ENCODE measurements at places on chromosomes 5 and 9. TPM values are rescaled to one million over a fixed set of nuclear protein-coding genes. Genes with fewer than 3 reads are reported as not detected.

GRCh38 chr5:170273968-170274710 is 23.4 kb downstream of the LCP2 start:
- H3K27ac ChIP-seq, result no peak overlapping the region
- no peaks in the 10 kb centered on the region for H3K36me3 ChIP-seq
- H3K27me3 ChIP-seq, result peaks cover 43% of the 10 kb centered on the region
- no peak overlapping the region for H3K4me3 ChIP-seq
- H3K4me1 ChIP-seq, result no peaks in the 10 kb centered on the region

Gene AK6
- total RNA-seq, result 34.0 TPM

Gene FCN2
- total RNA-seq, result not detected

DNA sequence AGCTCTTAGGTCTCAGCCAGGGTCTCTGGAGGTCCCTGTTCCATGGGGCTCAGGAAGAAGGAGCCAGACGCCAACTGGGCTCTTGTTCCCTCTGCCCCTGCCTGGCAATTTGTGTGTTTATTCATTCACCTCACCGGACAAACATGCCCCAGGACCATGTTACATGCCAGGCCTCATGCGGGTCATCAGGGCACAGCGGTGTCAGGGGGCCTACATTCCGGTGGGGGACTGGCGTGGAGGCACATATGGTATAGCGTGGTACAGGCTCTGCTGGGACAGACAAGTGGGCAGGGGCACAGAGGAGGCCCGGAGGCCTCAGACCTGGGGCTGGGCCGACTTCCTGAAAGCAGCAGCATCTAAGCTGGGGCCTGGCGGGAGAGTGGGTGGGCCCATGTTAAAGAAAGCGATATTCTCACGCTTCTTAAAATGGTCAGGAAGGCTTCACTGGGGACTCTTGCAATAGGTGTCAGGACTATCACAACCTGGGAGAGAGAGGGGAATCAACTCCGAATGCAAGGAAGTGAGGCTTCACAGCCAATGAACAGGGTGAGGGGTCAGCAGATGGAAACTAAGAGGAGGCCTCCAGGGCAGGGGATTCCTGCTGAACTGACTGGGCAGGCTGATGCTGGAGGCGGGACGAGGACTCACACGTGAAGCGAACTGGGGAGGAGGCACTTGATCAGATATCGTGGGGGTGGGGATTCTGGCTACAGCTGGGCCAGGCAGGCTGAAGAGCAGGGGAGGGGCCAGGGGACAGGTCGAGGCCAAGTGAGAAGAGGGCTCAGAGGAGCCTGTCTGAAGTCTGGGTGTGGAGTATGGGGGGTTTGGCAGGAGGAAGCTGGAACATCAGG is 41.9 kb downstream of the NCS1 start:
- peaks cover 15% of the 10 kb centered on the region for H3K4me1 ChIP-seq
- no peaks in the 10 kb centered on the region for H3K27me3 ChIP-seq
- H3K27ac ChIP-seq, result peak overlapping the region; percentile 21
- H3K36me3 ChIP-seq, result peaks cover 1% of the 10 kb centered on the region

Gene SLIT3
- 18.8 TPM for total RNA-seq

- no peaks in the 10 kb centered on the region for H3K4me1 ChIP-seq
- no peak overlapping the region for H3K27ac ChIP-seq
- DNase-seq, result no peak
- no peaks in the 10 kb centered on the region for H3K27me3 ChIP-seq
- no peak overlapping the region for H3K4me3 ChIP-seq
- H3K36me3 ChIP-seq, result peaks cover 3% of the 10 kb centered on the region
These were observed 275.3 kb downstream of the TLE4 start for GRCh38 chr9:79847074-79847473.

GRCh38 chr9:112629671-112630485 is 88.0 kb downstream of the INIP start:
- H3K27ac ChIP-seq, result peak overlapping the region; percentile 40
- DNase-seq, result no peak
- H3K27me3 ChIP-seq, result no peaks in the 10 kb centered on the region
- no peak overlapping the region for H3K4me3 ChIP-seq

DNA sequence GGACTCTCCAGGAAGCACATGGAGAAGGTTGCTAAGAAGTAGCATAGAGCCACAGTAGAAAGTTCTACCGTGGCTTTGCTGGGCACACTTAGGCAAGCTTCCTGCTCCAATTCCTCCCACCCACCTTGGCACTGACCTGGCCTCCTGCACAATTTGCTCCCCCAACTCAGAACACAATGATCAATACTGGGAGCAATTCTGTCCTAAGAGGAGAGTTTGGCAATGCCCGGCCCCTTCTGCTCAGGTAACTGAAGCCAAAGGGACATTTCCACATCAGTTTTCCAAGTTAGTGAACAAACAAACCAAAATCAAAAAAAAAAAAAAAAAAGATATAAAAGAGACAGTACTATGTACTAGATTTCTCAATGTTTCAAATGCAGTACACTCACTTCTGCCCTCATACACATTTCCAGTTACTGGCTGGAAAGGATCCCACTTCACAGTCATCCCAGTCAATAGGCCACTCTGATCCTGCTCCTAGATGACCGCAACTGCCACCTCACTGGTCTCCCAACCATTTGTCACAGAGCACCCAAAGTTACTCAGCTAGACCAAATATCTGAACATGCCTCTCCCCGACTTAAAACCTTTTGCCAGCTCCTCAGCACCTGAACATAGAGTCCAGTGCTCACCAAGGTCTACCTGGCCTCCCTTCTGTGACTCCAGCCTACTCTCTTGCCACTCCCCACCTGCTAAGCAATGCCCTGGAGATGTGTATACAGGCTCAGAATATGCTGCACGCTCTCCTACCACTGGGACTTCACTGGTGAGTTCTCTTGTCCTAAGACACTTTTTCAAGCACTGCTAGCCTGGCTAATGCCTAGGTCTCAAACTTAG is 21.3 kb downstream of the ABCA1 start:
- no peak for DNase-seq
- no peaks in the 10 kb centered on the region for H3K36me3 ChIP-seq
- no peak overlapping the region for H3K4me3 ChIP-seq
- no peak overlapping the region for H3K27ac ChIP-seq

DNA sequence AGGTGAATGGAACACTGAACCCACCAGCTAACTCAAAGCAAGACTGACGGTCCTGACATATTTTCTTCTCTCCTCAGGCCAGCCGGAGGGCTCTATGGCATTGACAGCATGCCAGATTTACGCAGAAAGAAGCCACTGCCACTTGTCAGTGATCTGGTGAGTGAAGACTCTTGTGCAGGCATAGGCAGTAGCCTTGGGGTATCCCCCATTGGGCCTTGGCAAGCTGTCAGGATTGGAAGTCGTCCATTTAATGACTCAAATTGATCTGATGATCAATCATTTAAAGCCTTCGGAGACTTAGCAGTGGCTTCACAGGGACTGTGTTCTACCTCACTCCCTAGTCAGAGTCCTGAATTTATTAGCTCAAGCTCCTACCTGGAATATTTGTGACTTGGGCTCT is 119.7 kb upstream of the RUSC2 start:
- no peak for DNase-seq
- no peak overlapping the region for H3K27ac ChIP-seq

GRCh38 chr5:34998058-34998789 is 49.5 kb downstream of the AGXT2 start:
- no peaks in the 10 kb centered on the region for H3K4me1 ChIP-seq
- DNase-seq, result no peak
- no peaks in the 10 kb centered on the region for H3K27me3 ChIP-seq
- H3K27ac ChIP-seq, result no peak overlapping the region
- H3K4me3 ChIP-seq, result no peak overlapping the region

DNA sequence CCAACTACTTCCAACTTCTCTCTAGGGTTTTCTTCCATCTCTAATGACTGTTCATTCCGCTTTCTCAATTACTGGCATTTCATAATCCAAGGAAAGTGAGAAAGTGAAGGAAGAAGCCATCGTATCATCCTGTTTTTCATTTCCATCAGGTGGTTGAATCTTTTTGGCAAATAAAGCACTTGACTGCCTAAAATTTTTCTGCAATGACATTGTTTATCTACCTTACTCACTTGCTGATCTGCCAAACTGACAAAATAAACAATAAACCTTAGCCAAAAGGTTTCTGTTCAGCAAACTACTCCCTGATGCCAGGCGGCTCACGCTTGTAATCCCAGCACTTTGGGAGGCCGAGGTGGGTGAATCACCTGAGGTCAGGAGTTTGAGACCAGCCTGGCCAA is 18.4 kb downstream of the FNBP1 start:
- no peak overlapping the region for H3K4me3 ChIP-seq
- no peaks in the 10 kb centered on the region for H3K36me3 ChIP-seq
- no peak for DNase-seq
- no peak overlapping the region for H3K27ac ChIP-seq

Gene NR5A1
- 0.49 TPM for total RNA-seq
